ENCODE measurements at places on chromosomes 2 and 18.

DNA sequence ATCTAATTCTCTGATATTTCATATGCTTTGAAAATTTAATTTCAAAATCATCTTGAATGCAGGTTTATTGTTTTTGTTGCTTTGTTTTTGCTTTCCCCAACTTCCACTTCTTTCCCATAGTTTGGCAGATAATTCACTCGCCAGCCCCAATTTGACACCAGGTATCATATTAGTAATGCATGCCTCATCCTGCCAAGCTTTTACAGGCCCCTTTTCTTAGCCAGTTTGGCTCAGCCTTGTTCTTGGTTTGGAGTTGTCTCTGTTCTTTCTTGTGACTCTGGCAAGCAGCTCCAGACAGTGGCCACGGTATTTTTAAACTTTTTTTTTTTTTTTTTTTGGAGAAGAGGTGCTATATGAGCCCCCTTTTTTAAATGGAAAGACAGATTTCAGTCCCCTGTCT is 65.3 kb downstream of the PMS1 start:
- DNase-seq, result no peak

DNA sequence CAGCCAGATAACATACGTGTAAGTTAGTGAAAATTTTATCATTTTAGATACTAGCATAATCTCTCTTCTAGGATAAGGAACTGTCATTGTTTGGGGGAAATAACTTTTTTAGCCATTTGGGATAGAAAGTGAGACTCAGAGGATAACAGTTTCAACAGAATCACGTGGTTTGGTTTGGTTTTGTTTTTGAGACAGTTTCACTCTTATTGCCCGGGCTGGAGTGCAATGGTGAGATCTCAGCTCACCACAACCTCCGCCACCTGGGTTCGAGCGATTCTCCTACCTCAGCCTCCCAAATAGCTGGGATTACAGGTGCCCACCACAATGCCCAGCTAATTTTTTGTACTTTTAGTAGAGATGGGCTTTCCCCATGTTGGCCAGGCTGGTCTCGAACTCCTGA is 323.2 kb upstream of the MEIS1 start:
- no peak for DNase-seq

- no peak for DNase-seq
Measured at GRCh38 chr18:7778181-7778580, 211.1 kb downstream of the PTPRM start.

DNA sequence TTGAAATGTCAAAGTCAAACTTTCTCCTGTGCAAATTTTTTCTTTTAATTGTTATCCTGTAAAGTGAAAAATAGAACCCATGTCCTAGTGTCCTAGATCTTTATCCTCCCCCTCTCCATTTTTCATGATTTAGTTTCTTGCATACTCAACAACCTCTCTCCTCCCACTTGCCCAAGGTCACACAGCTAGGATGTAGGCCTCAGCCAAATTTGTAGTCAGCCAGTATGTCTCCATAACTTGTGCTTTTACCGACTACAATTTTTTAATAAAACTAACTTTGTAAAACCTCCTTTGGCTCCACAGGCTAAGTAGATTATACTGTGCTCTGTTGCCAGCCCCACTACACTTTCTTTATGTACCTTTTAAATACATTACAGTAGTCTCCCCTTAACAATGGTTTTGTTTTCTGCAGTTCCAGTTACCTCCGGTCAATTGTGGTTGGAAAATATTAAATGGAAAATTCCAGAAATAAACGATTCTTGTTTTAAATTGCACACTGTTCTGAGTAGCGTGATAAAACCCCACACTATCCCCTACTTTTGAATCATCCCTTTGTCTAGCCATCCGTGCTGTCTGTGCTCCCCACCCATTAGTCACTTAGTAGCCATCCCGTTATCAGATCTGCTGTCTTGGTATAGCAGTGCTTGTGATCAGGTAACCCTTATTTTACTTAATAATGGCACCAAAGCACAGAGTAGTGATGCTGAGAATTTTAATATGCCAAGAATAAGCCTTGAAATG is 22.8 kb downstream of the GULP1 start:
- no peak for DNase-seq

- no peak for DNase-seq
Measured at GRCh38 chr2:217279556-217279955, 419.7 kb upstream of the TNP1 start.

DNA sequence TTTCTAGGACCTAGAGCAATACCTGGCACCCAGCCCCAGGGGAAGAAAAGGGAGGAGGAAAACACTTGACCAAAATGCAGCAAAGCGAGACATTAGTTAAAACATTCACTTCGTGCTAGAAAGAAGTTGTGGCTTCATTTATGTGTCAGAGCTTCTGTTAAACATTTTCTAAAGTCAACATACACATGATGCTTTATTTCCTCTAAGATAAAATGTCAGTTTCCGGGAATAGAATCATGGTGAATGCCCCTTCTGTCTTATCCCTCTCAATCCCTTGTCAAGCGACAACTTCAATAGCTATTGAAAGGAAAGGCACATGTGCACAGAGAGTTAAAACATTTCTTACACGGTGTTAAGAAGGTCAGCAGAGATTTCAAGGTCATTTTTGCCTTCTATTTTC is 404.6 kb upstream of the CWC22 start:
- DNase-seq, result no peak

DNA sequence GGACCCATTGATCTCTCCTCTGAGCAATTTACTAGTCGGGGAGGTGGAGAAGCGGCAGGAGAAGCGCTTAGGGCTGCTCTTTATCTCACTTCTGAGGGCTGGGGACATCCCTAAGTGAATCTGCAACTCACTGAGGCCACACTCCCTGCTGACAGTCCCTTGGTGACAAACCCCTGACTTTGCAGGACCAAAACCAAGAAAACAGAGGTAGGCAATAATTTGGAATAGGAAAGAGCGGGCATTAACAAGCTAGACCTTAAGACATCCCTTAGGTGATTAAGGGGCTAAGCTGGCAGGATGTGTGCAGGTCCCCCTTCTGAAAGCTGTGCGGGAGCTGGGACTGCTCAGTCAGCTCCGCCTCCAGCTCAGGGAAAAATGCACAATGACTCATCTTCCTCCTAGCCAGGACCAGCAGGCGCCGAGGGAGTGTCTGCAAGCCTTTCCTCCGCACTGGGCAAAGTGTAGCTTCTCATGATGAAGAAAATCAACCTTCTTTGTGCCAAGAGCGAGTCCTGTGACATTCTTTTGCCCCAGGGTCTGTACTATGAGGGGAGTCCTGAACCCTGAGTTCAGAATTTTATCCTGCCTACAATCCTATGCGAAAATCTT is 63.3 kb downstream of the BOD1L2 start:
- DNase-seq, result no peak

DNA sequence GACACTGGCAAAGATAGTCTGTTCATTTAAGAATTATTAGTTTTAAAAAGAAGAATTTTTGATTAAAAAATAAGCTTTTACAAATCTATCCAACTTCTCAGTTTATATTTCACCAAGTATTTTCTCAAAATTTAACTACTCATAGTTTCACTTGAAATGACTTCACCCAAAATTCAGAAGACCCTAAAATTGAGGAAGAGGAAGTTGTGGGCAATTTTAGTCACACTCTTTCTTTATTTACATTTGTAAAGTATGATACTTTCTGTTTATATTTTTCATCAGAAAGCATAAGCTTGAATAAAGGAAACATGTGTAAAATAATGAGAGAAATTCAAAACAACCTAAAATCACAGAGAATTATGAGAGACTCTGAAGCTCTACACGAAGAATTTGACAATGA is 278.8 kb upstream of the MEIS1 start:
- no peak for DNase-seq

DNA sequence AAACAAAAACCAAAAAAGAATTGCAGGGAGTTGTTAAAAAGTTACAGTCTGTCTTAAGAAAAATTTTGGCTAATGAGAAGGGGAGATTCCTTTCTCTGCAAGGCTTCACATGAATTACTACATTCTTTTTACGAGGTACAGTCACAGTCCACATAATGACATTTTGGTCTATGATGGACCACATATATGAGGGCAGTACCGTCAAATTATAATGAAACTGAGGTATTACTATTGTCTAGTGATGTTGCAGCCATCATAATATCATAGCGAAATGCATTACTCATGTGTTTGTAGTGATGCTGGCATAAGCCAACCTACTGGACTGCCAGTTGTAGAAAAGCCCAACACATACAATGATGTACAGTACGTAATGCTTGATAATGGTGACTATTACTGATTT is 12.5 kb downstream of the SERPINB7 start:
- DNase-seq, result no peak

- DNase-seq, result no peak
Measured at GRCh38 chr2:37367984-37368383, 23.6 kb downstream of the QPCT start.

- DNase-seq, result no peak
Measured at GRCh38 chr2:218168635-218169462, 2.1 kb upstream of the CXCR1 start.

GRCh38 chr18:9081940-9082339 is 20.6 kb upstream of the NDUFV2 start:
- DNase-seq, result no peak

DNA sequence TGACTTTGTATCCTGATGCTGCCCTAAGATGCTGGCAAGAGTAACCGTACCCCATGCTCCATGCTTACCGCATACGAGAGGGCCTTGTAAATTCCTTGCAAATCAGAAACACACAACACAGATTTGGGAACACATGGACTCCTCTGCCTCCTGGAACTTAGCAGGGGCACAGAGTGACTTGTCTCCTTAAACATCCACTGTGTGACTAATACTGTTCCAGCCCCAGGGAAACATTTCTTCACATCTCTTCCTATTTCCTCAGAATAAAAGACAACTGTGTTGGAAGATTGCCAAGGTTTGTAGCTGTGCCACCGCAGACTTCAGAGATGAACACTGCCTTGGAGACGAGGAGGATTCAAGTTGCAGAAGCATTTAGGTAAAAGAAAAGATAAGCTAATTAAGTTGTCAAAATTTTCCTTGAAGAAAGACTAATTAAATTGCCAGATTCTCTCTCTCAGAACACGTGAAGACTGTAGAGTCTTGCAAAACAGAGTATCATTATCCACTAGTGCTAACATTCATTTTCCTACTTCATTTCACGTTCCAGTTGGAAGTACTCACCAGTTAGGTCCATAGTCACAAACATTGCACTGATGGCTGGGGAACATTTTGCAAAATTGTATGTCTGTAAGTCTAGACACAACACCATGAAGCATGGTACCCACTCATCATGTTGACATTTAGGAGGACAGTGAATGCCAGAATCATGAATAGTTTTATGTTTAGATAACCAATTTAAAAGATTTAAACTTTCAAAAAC is 188.8 kb downstream of the TSN start:
- DNase-seq, result no peak

Data from D721Med (cell line).